ENCODE measurements at places on chromosomes 3 and 15.

- DNase-seq: no peak
Measured at GRCh38 chr3:194503081-194503531, 16.3 kb upstream of the ATP13A3 start.

GRCh38 chr3:138817695-138818094 lies 17.0 kb downstream of the PIK3CB start:
- no peak for DNase-seq

DNA sequence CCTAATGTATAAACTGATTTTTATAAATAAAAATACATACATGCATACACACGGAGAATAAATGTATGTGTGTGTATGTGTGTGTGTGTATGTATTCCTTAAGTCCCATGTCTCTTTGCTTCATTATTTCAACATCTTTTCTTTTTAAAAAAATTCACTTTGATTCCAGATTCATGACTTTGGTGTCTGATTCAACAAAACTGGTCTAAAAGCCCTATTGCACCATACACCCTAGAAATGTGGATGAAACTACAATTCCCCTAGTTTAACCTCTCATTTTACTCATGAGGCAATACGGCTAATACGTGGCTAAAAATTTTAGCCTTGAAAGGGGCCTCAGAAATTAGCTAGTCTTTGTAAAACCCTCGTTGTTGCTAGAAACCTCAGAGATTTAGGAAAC lies 228.1 kb downstream of the ADAMTS9 start:
- DNase-seq: no peak

DNA sequence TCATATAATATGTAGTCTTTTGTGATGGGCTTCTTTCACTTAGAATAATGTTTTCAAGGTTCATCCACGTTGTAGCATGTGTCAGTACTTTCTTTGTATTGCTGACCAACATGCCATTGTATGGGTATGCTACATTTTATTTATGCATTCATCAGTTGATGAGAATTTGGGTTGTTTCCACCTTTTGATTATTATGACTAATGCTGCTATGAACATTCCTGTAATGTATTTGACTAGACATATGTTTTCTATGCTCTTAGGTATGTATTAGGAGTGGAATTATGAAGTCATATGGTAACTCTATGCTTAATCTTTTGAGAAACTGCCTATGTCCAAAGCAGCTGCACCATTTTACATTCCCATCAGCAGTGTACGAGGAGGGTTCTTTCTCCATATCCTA lies 3.2 kb upstream of the PODXL2 start:
- DNase-seq: no peak

GRCh38 chr3:126053513-126053912 lies 30.4 kb downstream of the SLC41A3 start:
- DNase-seq: no peak

DNA sequence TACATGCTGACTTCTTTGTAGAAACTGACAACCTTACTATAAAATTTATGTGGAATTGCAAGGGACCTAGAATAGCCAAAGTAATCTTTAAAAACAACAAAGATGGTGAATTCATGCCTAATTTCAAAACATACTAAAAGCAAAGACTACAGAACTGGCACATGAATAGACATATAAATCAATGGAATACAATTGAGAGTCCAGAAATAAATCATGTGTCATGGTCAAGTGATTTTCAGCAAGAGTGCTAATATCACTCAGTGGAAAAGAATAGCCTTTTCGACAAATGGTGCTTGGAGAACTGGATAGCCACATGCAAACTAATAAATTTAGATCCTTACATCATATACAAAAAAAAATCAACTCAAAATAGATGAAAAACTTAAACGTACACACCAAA lies 8.7 kb downstream of the IMPG2 start:
- DNase-seq: no peak

GRCh38 chr3:4656059-4656458 lies 162.9 kb downstream of the ITPR1 start:
- DNase-seq: peak; percentile 72

DNA sequence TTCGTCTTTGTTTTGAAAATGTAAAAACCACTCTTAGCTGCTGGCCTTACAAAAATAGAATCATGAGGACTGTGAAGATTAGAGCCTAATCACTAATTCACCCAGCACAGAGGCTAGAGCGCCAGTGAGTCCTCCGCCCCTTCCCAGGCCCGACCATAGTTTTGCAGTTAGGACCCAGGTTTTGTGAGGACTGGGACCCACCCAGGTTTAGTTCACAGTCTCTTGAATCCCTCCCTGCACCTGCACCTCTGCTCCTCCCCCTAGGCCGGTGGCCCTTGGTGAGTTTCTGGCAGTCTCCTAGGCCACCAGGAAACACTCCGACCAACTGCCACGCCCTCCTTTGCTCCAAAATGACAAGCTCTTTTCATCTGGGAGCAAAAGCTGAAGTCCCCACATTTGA lies 136.0 kb upstream of the CCDC54 start:
- peak; percentile 20 for DNase-seq

All from endothelial cell (in vitro differentiated cells).